Foreskin keratinocyte (primary cell): ENCODE measurements at places on chromosomes 4 and X. TPM values are rescaled to one million over a fixed set of nuclear protein-coding genes. Genes with fewer than 3 reads are reported as not detected.

NDST3 gene
- total RNA-seq, result not detected in 2 replicates

MTNR1A gene
- total RNA-seq, result not detected in 2 replicates

NOX1 gene
- not detected in 2 replicates for total RNA-seq

NEUROG2 gene
- total RNA-seq, result not detected in 2 replicates

P2RY10 gene
- not detected in 2 replicates for total RNA-seq

GNRHR gene
- not detected in 2 replicates for total RNA-seq
